ENCODE measurements at places on chromosomes 2 and 18. TPM values are rescaled to one million over a fixed set of nuclear protein-coding genes. Genes with fewer than 3 reads are reported as not detected.

- no peaks in the 10 kb centered on the region for H3K4me1 ChIP-seq
- no peak overlapping the region for H3K4me3 ChIP-seq
- H3K27me3 ChIP-seq = peaks cover 2% of the 10 kb centered on the region
- H3K27ac ChIP-seq = no peak overlapping the region
- H3K36me3 ChIP-seq = no peaks in the 10 kb centered on the region
These were observed 110.1 kb downstream of the MAIP1 start for GRCh38 chr2:200065477-200065876.

DNA sequence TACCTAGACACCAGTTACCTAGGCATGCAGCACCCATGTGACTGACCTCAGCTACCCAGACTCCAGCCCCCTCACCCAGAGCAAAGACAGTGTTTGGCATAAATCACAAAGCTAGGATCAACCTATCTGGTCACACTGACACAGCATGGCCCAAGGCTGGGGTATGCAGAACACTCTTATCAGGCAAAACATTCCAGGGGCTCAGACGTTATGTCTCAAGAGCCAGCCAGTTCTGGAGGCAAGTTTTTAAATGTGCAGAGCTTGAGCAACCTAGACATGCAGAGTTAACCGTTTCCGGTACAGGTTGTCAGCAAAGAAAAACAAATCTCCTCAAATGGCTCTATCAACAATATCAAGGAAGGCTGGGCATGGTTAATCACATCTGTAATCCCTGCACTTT is 92.8 kb downstream of the AP1S3 start:
- H3K36me3 ChIP-seq = no peaks in the 10 kb centered on the region
- DNase-seq = no peak
- no peak overlapping the region for H3K27ac ChIP-seq
- peaks cover 6% of the 10 kb centered on the region for H3K27me3 ChIP-seq
- H3K4me3 ChIP-seq = no peak overlapping the region

Gene CBLN2
- not detected for total RNA-seq

Gene DSG1
- not detected for total RNA-seq

Gene SETBP1
- total RNA-seq = 0.41 TPM

Gene MC4R
- not detected for total RNA-seq

DNA sequence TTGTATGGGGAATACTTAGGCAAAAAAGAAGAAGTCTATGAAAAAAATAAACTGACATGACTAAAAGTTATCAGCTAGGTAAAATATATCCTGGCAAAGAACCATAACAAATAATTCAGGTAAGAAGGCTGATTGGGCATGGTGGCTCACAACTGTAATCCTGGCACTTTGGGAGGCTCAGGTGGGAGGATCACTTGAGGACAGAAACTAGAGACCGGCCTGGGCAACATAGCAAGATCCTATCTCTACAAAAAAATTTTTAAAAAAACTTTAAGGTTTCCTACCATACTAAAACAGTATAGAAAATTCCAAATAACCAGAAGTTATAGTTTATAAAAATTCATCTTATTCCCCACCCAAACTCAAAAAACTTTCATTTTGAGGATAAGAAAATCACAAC is 10.8 kb downstream of the NCKAP1 start:
- H3K27ac ChIP-seq = no peak overlapping the region
- H3K4me3 ChIP-seq = no peak overlapping the region
- peaks cover 11% of the 10 kb centered on the region for H3K27me3 ChIP-seq
- H3K4me1 ChIP-seq = no peaks in the 10 kb centered on the region

DNA sequence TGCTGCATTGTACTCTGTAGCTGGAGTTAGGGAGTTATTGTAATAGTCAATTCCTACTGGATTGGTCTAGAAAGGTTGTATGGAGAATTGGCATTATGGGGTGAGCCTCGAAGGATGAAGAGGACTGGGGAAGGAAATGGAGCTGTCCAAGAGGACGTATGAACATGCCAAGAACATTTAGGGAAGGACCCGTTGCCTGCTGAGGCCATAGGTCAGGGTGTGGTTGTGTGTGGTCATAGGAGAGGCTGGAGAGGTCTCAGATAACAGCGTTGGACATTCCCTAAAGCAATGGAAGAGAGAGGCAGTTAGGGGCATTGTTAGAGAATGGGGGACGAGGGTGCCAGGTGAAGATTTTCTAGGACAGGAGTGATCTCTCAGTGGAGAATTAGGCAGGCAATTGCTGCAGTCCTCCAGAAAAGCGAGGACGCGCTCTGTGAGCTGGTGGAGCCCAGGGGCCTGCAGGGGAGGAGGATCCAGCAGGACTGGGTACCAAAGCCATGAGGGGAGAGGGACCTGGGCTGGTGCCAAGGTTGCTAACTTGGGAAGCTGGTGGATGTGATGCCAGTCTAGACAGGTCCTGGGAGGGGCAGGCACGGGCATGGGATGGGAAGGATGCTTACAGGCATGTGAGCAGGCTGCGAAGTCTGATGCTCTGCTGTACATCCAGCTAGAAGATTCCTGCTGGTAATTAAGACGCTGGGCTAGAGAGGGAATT is 9.4 kb upstream of the PSD4 start:
- H3K27me3 ChIP-seq = no peaks in the 10 kb centered on the region
- no peak overlapping the region for H3K4me3 ChIP-seq

DNA sequence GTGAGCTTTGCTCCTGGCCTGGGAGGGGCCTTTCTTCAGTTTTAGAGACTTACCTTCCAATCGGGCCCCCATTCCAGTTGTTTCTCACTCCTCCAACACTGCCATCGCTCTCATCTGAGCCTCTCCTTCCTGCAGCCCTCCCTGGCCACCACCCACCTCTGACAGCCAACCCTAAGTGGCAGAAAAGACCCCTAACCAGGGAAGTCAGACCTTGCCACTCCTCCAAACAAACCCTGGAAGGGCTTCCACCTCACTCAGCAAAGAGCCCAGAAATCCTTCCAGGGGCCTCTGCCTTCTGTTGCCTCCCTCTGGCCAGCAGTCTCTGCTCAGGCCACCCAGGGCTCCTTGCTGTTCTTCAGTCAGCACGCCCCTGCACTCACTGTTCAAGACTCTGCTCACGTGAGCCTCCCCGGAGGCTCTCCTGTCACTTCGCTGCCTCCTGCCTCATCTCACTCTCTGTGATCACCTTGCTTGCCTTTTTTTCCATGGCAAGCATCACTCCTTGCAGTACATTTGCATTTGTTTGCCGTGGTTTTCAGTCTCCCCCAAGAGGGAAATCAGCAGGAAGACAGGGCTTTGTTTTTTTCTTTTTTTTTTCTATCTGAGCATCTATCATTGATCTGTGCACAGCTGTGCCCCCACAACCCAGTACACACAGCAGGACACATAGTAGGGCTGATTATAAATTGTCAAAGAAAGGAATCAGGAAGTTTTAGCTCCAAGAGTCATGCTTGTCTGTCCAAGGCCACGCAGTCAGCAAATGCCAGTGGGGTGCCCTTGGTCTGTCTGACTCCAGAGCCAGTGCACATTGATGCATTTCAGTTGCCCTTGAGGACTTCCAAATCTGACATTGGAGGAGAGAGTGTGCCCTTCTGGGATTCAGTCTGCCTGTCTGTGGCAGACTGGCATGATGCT is 83.9 kb downstream of the INHBB start:
- no peak overlapping the region for H3K4me3 ChIP-seq
- DNase-seq = no peak
- H3K4me1 ChIP-seq = no peaks in the 10 kb centered on the region
- H3K27ac ChIP-seq = no peak overlapping the region

Gene ECEL1
- total RNA-seq = not detected

Gene LOXL3
- 0.25 TPM for total RNA-seq

Gene C2orf76
- total RNA-seq = 2.8 TPM

GRCh38 chr2:10591207-10591606 is 98.6 kb downstream of the NOL10 start:
- no peaks in the 10 kb centered on the region for H3K4me1 ChIP-seq
- H3K36me3 ChIP-seq = peaks cover 66% of the 10 kb centered on the region
- no peaks in the 10 kb centered on the region for H3K27me3 ChIP-seq
- DNase-seq = no peak

Gene DSC1
- total RNA-seq = 1.7 TPM

DNA sequence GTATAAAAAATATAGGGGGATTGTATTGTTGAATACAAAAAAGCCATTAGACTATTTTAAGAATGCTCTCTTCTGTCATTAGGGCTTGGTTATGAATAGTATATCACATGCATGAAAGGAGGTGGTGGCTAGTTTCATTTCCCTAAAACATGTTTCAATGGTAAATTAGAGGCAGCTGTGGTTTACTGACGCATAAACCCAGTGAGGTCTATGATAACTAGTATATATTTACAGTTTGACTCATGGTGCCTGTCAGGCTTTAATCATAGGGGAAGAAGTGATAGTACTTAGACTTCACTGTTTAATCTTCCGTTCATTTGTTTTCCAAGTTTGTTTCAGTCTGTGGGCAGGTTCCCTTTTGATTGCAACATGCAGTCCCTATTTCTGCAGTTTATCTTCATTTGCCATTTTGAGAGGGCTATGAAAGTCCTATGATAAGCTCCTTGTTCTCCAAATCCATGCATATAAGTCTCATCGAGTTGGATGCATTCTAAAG is 55.1 kb upstream of the MAP4K3 start:
- peak; percentile 54 for DNase-seq
- H3K4me3 ChIP-seq = no peak overlapping the region
- H3K4me1 ChIP-seq = no peaks in the 10 kb centered on the region

- H3K27me3 ChIP-seq = peaks cover 48% of the 10 kb centered on the region
- peak overlapping the region; percentile 84 for H3K4me3 ChIP-seq
- peak overlapping the region; percentile 68 for H3K27ac ChIP-seq
- peaks cover 47% of the 10 kb centered on the region for H3K4me1 ChIP-seq
- DNase-seq = peak; percentile 33
These were observed 419 bp downstream of the EPHA4 start for GRCh38 chr2:221571551-221572218.

Gene FLACC1
- total RNA-seq = 4.8 TPM

DNA sequence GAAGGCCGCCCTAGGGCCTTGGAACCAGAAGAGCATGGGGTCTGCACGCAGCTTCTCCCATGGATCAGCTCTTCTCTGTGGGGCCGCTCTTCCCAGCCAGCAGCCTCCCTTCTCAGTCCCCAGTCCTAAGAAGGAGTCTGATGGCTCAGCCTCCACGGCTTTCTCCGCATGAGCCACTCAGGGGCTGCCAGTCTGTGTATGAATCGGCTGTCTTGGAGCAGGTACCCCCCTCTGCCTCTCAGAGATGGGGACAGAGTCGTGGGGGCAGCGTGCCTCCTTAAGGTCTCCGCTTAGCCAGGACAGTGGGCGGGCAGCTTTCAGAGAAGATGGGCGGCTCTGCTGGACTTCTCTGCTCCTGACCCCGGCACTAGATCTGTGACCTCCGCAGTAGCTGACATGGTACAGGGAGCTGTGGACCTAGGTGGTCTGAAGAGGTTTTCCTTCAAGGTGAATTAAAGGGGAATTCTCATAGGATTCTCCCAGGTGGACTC is 21.6 kb downstream of the INPP5D start:
- peaks cover 97% of the 10 kb centered on the region for H3K4me1 ChIP-seq
- no peak for DNase-seq
- H3K4me3 ChIP-seq = peak overlapping the region; percentile 0
- H3K27me3 ChIP-seq = no peaks in the 10 kb centered on the region
- H3K27ac ChIP-seq = peak overlapping the region; percentile 67

GRCh38 chr18:13872932-13873331 is 42.4 kb downstream of the MC2R start:
- DNase-seq = no peak
- H3K27me3 ChIP-seq = peaks cover 10% of the 10 kb centered on the region
- H3K36me3 ChIP-seq = no peaks in the 10 kb centered on the region
- H3K27ac ChIP-seq = no peak overlapping the region
- no peaks in the 10 kb centered on the region for H3K4me1 ChIP-seq

- no peak for DNase-seq
- no peaks in the 10 kb centered on the region for H3K4me1 ChIP-seq
- H3K36me3 ChIP-seq = no peaks in the 10 kb centered on the region
- peaks cover 13% of the 10 kb centered on the region for H3K27me3 ChIP-seq
- no peak overlapping the region for H3K27ac ChIP-seq
These were observed 75.6 kb upstream of the CCDC150 start for GRCh38 chr2:196563876-196564275.

- no peak for DNase-seq
- no peak overlapping the region for H3K27ac ChIP-seq
- peaks cover 17% of the 10 kb centered on the region for H3K4me1 ChIP-seq
- no peaks in the 10 kb centered on the region for H3K27me3 ChIP-seq
- H3K36me3 ChIP-seq = no peaks in the 10 kb centered on the region
- H3K4me3 ChIP-seq = no peak overlapping the region
These were observed 297.6 kb upstream of the STON1 start for GRCh38 chr2:48232351-48232750.

GRCh38 chr2:179129574-179130238 is 79.8 kb upstream of the CCDC141 start:
- no peaks in the 10 kb centered on the region for H3K27me3 ChIP-seq
- no peak overlapping the region for H3K4me3 ChIP-seq
- H3K36me3 ChIP-seq = no peaks in the 10 kb centered on the region
- no peak overlapping the region for H3K27ac ChIP-seq
- no peaks in the 10 kb centered on the region for H3K4me1 ChIP-seq

- H3K4me3 ChIP-seq = no peak overlapping the region
- no peaks in the 10 kb centered on the region for H3K4me1 ChIP-seq
- no peaks in the 10 kb centered on the region for H3K27me3 ChIP-seq
- no peak overlapping the region for H3K27ac ChIP-seq
These were observed 326.7 kb downstream of the METTL4 start for GRCh38 chr18:2244641-2245040.

DNA sequence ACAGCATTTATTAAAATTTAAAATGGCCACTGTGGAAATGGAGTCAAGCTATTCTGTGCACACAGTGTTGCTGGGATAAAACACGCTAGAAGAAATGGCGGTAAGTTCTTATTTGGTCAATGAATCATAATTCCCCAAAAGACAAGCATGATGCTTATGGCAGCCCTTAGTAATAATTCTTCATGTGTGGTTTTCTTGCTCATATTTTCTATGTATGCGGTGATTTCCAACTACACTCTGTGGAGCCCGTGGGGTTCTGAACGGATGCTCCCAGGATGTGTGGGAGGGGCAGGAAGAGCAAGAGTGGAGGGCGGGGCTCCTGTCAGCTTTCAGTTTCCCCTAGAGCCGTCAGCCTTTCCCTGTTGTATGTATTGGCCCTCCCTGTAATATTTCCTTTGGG is 91.7 kb upstream of the RMDN2 start:
- DNase-seq = peak; percentile 23
- H3K4me3 ChIP-seq = no peak overlapping the region
- no peaks in the 10 kb centered on the region for H3K27me3 ChIP-seq
- no peaks in the 10 kb centered on the region for H3K36me3 ChIP-seq
- peaks cover 10% of the 10 kb centered on the region for H3K4me1 ChIP-seq
- H3K27ac ChIP-seq = no peak overlapping the region

- no peak for DNase-seq
- H3K4me3 ChIP-seq = no peak overlapping the region
- H3K27me3 ChIP-seq = no peaks in the 10 kb centered on the region
- H3K27ac ChIP-seq = no peak overlapping the region
These were observed 172.9 kb upstream of the SETBP1 start for GRCh38 chr18:44507729-44508325.

Gene TRPM8
- not detected for total RNA-seq

DNA sequence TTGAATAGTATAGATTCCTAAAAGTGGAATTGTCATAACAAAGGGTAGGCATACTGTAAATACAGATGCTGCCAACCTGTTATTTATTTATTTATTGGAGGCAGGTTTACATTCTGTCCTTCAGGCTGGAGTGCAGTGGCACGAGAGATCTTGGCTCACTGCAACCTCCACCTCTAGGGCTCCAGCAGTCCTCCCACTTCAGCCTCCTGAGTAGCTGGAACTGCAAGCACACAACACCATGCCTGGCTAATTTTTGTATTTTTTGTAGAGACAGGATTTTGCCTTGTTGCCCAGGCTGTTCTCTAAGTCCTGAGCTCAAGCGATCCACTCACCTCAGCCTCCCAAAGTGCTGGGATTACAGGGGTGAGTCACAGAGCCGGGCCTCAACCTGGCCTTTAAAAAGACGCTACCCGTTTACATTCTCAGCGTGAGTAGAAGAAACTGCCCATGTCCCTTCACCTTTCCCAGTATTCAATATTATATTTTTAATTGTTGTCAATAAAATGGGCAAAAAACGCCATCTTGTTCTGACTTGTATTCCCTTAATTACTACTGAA is 3.0 kb upstream of the ROCK2 start:
- H3K4me1 ChIP-seq = peaks cover 14% of the 10 kb centered on the region
- no peaks in the 10 kb centered on the region for H3K36me3 ChIP-seq
- no peak for DNase-seq
- no peaks in the 10 kb centered on the region for H3K27me3 ChIP-seq
